NCI-H1417 treated with DMSO at 0.1 percent for 48 hours (cell line): ENCODE measurements at places on chromosomes 1 and 21.

DNA sequence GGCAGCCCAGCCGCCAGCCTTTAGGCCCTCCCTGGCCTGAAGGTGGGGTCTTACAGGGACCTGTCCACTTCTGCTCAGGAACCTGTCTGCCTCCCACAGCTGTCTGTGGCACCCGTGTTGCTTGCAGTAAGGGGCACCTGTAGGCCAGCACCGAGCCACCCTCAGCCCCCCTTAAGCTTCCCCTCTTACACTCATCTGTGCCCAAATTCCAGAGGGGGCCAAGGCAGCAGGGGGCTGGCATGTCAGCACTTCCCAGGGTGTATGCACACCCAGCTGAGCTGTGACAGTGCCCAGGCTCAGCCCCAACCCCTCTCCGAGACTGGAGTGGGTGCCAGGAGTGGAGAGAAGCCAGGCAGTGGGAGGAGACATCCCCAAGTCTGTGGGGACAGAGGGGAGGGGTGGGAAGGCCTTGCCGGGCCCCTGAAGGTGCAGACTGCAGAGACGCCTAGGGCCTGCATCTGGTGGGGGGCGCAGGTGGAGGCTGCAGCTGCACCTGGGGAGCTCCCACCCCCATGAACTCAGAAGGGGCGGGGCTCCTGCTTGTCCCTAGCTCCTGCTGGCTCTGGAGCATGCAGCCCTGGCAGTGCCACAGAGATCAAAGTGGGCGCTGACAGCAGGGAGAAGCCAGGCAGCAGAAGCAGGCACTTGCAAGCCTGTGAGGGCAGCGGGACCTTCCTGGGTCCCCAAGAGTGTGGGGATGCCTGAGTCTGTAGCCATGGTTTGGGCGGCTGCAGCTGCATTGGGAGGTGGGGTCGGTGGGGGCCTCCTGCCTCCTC lies 5.4 kb upstream of the SLC2A7 start:
- no peak for DNase-seq

GRCh38 chr21:33968080-33968994 lies 52.7 kb upstream of the ATP5PO start:
- DNase-seq: no peak

- DNase-seq: no peak
Observed at GRCh38 chr1:34858901-34859445, 576 bp downstream of the SMIM12 start.

- no peak for DNase-seq
Observed at GRCh38 chr1:234473118-234473517, 5.9 kb downstream of the TARBP1 start.

- no peak for DNase-seq
Observed at GRCh38 chr1:186443638-186444037, 17.3 kb downstream of the PDC start.

DNA sequence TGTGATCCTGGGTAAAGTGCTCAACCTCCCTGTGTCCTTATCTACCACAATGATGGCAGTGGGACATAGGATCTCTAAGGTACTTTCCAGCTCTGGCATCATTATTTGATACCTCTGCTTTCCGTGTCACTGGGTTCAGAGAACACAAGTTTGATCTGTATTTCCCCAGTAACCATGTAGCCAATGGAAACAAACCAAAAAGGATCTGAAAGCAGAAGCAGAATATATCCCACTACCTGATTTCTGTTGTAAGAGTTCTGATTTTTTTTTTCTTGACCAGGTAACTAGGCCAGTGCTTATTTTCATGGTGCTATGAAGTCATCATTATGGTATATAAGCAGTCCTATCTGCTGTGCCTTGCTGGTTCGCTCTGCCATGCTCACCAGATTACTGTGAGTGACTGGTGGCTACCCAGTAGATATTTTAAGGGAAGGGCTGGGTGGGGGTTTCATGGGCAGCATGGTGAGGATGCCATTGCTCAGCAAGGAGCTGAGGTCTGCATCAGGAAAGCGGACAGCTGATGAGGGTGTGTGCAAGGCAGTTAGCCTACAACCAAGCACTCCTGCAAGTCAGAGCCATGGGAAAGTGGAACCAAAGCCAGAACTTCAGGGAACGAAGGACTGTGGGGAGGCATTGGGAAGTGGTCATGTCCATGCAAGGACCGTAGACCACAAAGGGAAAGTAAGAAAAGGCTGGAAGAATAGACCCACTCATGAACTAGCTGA lies 104.9 kb upstream of the EDEM3 start:
- DNase-seq: no peak

DNA sequence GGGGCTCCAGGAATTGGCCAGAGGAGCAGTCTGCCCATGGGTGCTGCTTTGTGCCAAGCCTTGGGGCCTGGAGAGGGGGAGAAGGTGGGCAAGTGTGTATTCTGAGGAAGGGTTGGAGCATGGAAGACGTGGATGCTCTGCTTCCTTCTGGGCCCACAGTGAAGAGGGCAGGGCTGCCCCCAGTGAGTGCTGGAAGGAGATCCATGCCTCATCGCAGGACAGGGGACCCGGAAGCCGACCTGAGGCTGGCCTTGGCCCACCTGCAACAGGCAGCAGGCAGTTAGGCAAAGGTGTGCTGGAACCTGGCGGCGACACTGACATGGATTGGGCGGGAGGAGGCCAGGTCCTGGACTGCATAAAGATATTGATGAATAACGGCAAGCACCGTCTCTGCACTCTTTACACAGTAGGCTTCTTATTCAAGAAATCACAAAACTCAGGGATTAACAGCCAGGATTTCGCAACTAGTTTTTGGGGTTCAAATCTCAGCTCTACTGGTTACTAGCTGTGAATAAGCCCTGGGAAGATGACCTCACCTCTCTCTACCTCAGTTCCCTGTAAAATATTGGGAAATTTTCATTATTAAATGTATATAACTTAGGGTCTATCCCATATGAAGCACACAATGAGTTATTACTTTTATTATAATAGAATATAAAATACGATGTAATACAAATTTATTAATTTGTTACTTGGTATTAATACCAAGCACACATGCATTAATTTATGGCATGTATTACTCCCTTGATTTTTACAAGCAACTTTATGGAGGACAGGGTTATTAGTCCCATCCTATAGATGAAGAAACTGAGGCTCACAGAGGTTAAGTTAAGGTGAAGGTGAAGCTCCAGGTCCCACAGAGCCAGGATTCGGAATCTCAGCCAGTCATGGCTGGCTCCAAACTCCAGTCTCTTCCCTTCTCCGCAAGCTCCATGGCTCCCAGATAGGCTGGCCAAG lies 62.3 kb downstream of the DHRS3 start:
- no peak for DNase-seq

DNA sequence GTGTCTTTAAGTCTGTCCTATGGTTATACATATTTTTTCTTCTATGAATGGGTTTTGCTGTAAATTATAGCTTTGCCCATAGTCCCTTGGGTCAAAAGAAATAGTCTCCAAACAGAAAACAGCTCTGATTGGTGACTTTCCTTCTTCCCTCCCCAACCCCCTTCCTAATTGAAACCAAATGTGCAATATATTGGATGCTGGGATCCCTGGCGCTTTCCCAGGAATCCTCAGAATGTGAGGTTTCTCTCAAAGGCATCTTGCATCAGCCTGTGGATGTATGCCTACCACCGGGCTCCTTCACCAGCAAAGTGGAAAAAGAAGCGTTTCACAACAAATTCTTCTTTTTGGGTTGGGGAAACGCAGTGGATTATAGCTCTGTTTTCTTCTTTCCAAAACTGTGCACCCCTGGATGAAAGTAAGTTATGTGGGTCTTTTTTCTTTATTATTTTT lies at the start of gene DDR2:
Gene DDR2, plus strand, starts transcription at position 248 of the 450 bp plus-strand sequence. CDS start 86,600 bp downstream, outside the sequence.
- DNase-seq: no peak

GRCh38 chr1:59718064-59718988 lies 96.4 kb upstream of the HOOK1 start:
- DNase-seq: no peak

DNA sequence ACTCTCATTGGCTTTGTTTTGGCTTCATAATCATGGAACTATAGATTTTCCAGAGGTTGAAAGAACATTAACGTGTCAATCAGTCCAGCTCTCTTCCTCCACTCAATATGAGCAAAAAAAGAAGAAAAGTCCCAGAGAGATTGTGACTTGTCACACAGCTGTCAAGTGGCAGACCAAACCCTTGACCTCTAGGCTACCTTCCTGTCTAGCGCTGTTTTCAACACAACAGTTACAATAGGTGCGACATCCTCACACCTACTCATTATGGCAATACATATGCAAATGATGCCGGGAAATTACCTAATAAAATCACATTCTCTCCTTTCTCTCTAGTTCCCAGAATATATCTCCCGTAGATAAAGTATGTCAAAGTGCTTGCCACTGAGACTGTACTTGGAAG lies 1.1 kb downstream of the WARS2 start:
- no peak for DNase-seq

GRCh38 chr1:42128499-42128898 lies 24.7 kb upstream of the GUCA2B start:
- no peak for DNase-seq

DNA sequence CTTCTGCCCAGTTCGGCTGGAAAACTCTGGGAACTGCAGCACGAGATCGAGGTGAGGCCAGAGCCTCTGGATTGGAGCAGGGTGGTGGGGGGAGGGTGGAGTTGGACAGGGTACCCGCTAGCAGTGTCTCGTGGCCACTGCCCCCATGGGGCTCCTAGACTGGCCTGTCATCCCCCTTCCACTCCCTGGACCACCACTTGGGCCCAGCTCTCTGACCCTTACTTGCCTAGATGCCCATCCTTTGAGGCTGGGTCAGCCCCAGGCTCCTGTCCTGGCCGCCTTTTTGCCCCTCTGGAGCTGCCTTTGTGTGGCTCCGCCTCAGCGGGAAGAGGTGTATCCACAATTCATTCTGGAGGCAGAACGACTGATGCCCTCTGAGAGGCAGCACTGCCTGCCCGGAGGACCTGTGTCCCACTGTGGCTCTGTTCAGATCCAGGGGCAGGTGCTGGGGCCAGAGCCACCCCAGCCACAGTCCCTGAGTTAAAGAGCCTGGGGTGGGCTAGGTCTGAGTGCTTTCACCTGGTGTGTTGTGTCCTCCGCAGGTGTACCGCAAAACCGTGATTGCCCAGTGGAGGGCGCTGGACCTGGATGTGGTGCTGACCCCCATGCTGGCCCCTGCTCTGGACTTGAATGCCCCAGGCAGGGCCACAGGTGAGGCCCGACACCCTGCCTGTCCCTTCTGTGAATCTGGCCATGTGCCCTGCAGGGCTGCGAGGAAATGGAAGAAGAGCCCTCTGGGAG lies 17.7 kb downstream of the FAAH start:
- DNase-seq: no peak

DNA sequence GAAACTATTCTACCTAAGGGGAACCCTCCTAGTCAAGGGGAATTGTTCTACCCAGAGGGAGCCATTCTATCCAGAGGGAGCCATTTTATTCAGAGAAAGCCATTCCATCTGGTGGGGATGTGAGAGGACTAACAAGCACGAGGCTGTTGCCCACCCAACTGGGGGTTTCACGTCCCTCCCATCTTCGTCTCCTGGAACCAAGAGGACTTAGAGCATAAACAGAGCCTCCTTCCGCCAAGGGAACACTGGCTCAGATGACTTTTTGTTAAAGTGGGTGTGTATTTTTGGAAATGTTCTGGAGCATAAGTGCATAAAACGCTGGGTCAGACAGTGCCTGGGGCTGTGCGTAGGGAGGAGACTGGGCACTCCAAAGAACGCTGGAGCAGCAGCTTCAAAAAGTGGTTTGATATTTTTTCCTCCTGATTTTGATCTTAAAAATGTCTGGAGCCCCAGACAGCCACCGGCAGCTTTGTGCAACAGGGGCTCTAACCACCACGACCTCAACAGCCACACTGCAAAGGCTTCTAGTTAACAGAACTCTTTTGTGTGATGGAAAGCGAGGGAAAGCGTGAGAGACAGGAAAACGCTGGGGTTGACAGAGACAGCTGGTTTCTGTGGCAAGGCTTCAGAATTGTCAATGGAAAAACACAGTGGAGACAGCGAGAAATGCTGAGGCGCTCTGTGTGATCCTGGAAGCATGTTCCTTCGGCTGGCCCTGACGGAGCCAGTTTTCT lies 363.6 kb upstream of the CAMK1G start:
- DNase-seq: no peak

- DNase-seq: peak; percentile 5
Observed at GRCh38 chr1:179079113-179079761, 2.6 kb upstream of the TOR3A start.

GRCh38 chr1:16351456-16351993 lies 755 bp downstream of the FBXO42 start:
- DNase-seq: no peak

DNA sequence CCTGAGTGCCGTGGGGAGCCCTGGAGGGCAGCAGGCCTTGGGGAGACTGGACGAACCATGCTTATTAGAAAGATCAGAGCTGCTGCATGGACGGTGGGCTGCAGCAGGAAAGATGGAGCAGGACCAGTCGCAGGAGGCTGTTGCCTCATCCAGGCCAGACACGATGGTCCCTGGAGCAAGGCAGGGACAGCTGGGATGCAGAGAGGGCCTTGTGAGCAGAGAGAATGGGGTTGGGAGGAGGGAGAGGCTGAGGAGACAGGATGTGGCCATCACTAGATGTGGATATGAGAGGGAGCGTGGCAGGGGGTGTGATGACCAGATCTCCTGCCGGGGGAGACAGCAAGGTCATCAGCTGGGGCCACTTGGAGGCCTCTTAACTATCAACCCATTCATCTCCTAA lies 727.6 kb downstream of the PTPRU start:
- DNase-seq: no peak

- no peak for DNase-seq
Observed at GRCh38 chr1:82486969-82487368, 686.2 kb downstream of the ADGRL2 start.
